ENCODE measurements at places on chromosomes 1 and 21. TPM values are rescaled to one million over a fixed set of nuclear protein-coding genes. Genes with fewer than 3 reads are reported as not detected.

GRCh38 chr1:158067662-158068061 is 74.2 kb downstream of the KIRREL1 start:
- no peak for DNase-seq

- peak; percentile 49 for DNase-seq
Observed at GRCh38 chr1:93723110-93723509, 41.5 kb upstream of the BCAR3 start.

DNA sequence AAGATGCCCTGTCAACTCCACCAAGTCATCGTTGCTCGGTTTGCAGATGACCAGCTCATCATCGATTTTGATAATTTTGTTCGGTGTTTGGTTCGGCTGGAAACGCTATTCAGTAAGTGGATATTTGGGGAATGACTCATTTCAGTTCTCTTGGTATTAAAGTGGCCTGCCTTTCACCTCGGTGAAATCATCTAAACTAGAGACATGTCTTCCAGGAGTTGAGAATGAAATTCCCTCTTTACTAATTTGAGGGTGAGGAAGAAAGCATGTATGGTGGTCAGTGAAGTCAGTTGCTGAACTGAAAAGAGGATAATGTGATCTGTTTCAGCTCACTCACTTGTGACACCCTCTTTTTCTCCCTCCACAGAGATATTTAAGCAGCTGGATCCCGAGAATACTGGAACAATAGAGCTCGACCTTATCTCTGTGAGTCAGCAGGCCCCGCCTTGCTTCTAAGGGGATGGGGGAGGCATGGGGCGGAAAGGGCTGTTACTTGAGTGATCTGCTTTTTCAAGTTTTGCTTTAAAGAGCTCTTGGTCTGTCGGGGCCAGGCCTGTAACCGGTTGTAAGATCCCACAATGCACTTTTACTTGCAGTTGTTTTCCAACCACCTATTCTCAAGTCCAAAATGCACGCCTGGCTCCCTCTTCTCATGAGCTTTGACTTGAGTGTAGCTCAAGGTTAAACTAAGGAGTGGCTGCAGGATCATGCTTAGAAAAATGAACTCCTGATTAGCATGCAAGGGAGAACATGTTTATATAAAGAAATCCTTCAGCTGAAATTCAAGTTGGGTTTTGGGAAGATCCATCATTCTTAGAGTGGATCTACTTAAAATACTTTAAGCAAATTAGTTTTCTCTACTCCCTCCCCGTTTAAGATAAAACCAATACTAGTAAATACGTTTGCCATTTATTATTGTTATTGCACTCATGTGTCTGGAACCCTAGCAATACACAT is 59.8 kb downstream of the CAPN2 start:
- DNase-seq = peak; percentile 93

DNA sequence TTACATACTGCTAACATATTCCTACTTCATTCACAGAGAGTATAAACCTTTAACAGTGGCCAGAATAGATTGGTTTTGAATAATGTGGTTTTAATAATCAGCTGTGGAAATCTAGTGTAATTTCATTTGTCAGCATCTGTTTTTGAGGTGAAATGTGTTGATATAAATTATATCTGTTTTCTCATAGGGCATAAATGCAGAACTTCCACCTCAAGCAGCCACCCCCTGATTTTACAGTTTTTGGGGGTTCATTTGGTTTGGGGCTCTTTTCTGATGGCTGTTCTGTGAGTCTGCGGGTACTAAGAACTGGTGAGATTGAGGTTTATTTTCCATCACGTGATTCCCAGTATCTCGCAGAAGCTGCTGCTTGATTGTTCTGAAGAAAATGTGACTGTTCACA is 23.2 kb downstream of the EDARADD start:
- no peak for DNase-seq

DNA sequence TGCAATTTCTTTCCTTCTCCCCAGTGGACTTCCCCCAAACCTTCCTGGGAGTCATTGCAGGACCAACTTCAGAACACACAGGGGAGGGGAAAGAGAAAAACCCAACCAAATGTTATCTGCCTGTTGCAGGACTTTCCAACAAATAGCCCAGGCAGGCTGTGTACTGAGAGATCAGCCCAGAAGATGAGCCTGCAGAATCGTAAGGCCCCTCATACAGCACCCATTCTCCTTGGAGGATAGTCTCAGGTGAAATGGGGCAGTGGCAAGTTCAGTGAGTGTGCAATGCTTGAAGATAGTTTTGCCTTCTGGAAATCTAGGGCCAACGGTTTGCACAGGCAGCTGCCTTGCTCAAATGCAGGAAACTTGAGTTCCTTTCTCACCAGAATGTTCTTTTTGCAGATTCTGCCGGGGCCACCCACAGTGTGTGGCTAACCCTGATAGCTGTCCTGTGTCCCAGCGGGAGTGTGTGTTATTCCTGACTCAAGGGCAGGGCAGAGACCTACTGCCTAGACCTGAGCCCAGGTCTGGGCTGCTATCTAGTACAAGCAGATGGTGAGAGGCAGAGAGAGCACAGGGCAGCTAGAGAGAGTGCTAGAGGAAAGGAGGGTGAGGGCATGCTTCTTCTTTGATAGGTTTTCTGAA is 48.8 kb downstream of the GADD45A start:
- no peak for DNase-seq

The SH3BGR gene
- total RNA-seq = 0.40 TPM

The RAB13 gene
- total RNA-seq = 41.2 TPM

The B4GALT3 gene
- total RNA-seq = 85.4 TPM

The HES3 gene
- total RNA-seq = not detected

DNA sequence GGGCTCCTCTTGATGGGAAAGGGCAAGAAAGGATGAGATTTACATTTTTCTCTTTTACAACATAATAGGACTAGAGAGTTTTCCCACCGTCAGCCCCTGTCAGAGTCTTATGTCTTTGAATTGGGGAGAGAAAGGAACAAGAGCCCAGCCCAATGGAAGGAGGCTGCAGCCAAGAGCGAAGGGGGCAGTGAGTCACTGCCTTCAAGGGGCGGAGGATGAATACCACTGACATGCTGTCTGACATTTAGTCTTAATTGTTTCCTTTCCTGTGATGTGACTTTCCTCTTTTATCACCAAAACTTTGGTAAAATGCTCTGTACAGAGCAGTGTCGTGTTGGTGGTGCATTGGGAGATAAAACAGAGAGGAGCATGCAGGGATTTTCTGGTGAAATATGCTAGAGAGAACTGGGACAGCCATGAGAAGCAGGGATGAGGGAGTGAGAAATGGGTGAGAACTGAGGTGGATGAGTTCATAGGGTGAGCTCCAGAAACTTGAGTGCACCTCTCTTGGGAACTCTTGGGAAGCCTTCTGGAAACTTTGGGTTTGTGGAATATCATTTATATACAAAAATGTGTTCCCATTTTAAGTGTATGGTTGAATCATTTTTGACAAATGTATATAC is 179.9 kb upstream of the FGGY start:
- peak; percentile 44 for DNase-seq

- DNase-seq = no peak
Observed at GRCh38 chr1:152972196-152972886, 1.9 kb downstream of the SPRR4 start.
